ENCODE measurements at places on chromosomes 2 and 18.

- DNase-seq, result no peak
Measured at GRCh38 chr2:187405921-187406320, 42.1 kb downstream of the CALCRL start.

- no peak for DNase-seq
Measured at GRCh38 chr2:216792222-216793021, 67.4 kb downstream of the TNP1 start.

DNA sequence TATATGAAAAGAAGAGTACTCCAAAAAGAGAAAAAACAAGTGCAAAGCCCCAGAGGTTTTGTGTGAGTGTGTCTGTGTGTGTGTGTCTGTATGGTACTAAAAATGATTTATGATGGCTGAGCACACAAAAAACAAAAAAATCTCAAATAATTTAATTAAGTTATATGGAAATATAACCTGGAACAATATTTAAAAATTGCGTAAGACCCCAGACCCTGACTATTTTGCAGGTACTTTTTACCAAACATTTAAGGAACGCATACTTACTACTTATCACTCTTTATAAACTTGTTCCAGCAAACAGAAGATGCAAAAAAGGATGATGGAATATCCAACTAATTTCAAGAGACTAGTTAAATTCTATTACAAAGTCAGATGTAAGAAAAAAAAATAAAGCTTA lies 317.4 kb upstream of the KCNH7 start:
- DNase-seq, result no peak

DNA sequence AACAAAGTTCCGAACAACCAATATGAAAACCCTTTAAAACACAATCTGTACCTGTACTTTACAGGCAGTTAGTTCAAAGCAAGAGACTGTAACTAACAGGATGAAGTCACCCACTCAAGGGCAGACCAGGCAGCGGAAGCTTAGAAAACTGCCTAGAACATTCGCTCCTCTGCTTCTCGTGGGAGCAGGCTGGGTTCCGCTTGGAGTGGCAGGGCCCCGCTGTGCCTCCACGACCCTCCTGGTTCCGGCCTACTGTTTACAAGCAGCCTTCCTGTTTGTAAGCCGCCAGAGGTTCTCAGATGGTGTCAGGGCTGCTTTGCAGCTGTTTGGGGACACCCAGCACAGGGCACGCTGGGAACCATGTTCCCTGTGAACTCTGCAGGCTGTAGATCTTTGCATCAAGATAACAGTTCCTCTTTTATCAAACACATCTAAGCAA lies 31.3 kb downstream of the CIB4 start:
- DNase-seq, result no peak

GRCh38 chr2:113826346-113827285 lies 63.3 kb upstream of the ACTR3 start:
- no peak for DNase-seq

DNA sequence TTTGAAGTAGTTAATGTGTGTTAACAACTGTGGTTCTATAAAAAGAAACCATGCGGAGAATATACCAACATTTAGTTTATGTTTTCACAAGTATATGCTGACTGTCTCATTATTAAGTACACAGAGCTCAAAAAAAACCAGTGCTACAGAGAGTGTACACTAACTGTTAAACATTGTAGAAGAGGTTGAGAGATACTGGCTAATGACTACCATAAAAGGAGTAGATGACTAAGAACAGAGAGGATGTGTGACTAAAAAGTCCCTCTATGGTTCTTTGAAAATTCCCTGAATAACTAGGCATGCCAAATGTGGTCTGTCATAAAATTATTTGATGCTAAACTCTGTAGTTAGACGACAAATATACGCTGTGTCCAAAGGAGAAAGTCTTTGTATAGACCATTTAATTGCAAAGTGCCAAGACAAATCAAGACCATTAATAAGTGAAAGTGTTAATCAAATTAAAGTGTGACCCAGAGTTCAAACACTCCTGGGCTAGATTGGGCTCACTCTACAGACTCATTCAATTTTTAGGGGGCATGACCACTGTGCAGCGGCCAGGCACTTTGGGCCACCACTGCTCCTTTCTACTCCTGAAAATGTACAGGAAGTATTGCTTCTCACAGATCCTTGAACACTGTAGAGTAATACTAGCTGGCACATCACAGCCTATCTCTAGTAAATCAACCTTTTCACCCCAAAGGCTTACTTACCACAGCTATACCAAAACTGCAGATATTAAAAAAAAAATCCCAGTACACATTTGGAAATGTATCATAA lies 45.1 kb upstream of the SERTAD2 start:
- DNase-seq, result no peak

GRCh38 chr2:170847716-170848115 lies 31.0 kb downstream of the GAD1 start:
- DNase-seq, result no peak

- DNase-seq, result no peak
Measured at GRCh38 chr2:220165401-220165800, 538.0 kb downstream of the SLC4A3 start.

DNA sequence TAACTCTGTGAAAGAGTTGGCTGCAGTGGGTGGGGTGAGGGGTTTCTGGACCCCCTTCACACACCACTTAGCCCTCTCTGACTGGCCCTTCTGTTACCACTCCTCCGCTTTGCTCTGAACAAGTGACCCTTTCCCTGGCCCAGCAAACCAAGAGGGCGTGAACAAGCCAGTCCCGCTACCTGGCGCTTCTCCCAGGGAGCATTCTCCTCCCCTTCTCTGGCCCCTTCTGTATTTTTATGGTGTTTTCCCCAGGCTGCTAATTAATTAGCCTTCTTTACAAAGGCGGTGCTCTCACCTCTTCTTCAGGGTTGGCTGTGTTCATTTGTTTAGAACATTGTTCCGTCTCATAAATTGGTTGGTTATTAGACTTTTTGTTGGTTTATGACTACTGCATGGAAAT lies 180.1 kb downstream of the MGAT5 start:
- no peak for DNase-seq

DNA sequence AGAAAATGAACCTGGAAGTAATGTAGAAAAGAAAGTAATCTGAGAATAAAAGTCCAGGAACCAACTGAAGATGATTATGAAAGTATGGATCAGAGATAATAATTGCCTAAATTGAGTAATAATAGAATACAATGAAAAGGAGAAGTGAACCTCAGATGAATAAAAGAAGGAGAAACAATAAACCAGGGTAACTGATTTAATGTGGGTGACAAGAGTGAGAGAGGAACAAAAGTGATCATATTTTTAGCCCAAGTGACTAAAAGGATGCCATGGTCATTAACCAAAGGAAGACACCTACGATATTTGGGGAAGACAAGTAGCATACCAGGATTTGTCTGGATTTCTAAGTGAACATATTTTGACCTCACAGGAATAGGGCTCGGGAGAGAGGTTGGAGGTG lies 600.6 kb downstream of the RNF144A start:
- no peak for DNase-seq

DNA sequence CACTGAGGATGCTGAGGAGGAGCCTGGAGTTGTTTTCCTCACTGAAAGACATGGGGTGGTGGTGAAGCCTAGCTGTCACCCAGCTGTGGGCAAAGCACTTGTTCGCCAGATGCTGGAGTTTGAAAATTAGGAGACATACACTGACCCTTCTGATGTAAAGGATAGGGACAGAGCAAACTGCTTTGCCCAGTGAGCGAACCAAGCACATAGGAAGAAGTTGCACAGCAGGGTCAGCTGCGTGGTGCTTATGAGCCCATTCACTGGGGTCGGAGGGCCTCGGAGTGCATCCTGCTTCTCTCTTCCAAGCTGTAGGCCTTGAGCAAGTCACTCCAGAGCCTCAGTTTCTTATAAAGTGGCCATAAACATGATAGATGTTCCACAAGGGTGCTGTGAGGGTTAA lies 50.9 kb downstream of the HK2 start:
- DNase-seq, result no peak

DNA sequence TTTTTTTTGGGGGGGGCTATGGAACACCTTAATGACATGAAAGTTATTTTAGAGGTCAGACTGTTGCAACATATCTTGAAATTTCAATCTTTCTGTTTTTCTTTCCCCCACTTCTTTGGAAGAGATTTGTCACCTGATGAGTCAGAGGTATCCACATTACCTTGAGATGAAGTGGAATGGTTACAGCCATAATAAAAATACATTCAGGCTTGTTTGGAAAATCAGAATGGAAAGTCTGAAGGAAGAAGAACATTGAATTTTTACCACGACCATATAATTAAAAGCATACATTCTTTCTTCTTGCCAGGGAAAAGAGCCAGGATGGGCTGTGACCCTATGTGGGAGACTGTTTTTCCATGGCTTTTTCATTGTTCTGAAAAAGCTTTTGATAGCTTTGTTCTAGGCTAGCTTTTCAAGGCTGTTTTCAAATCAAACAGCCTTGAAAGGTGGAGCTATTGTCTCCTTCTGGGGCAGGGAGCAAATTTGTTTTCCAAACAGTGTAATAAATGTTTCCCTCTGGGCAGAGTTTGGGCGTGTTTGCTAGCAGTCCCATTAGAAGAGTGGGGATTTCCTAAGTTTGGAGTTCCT lies 2.3 kb upstream of the GTF3C3 start:
- no peak for DNase-seq

- DNase-seq, result no peak
Measured at GRCh38 chr18:22385718-22386117, 32.0 kb downstream of the CTAGE1 start.

DNA sequence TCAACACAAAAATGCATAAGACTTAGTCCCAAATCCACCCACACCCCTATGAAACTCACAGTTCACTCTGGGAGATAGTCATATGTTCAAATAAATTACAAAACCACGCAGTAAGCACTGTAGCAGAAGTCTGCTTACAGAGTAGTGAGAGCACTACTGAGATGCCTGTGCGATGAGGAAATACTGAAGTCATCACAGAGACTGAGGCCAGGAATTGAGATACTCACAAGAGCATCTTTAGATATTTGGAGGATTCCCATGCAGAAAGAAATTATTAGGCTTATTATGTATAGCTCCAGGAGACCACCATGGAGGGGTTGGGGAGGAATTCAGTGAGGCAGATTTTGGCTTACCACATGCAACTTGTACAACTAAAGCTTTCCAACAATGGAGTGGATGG lies 82.3 kb downstream of the ANTXR1 start:
- DNase-seq, result no peak

- DNase-seq, result no peak
Measured at GRCh38 chr2:106178716-106179115, 15.4 kb downstream of the UXS1 start.

- no peak for DNase-seq
Measured at GRCh38 chr2:56108806-56109205, 75.0 kb upstream of the CCDC85A start.

GRCh38 chr2:46435796-46436360 lies 43.5 kb upstream of the TMEM247 start:
- no peak for DNase-seq

- no peak for DNase-seq
Measured at GRCh38 chr2:12824351-12824777, 107.6 kb downstream of the TRIB2 start.

DNA sequence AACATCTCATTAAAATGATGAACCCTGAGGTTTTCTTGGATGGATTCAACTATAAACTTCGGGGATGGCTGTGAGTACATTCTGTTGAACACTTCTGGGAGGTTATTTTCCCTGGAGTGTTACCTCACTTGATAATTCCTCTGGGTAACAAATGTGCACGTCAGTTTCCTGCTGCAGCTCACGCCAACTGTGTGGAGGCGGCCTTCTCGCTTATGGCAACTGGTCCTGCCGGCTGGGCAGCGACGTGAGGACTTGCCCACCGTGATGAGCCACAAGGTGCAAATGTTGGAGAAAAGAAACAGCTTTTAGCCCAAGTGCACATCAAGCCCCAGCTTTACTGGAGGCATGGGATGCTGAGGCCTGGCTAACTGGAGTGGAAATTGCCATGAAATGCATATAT lies 15.9 kb downstream of the MYCN start:
- no peak for DNase-seq

DNA sequence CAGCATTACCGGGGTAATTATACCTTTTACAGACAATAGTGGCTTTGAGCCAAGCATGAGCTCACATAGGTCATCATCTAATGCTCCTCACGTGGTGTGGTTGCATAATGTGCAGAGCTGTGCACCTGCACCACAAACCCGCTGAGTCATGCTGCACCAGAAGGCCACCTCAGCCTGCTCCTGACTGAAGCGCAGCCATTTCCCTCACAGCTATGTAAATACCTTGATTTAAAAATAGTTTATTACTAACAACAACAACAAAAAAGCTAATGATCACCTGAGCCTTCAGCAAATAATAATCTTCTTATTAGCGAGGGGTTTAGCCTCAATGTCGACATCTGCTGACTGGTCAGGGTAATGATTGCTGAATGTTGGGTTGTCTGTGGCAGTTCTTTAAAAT lies 238.8 kb downstream of the MBD5 start:
- no peak for DNase-seq

DNA sequence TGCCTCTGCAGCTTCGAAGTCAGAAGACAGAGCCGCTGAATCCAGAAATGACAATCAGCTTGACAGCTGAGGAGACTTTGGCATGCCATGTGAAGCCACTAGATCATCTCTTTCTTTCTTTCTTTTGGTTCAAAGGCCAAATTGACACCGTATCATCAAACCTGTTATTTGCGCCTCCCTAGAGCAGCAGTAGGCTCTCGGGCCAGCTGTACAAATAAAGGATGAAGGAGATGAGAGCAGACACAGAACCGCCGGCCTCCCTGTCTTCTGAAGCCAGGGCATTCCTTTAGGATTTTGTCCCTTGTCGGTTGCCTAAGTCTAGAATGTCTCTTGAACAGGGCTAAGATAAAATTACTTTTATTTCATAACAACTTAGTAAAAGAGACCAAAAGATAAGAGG lies 36.8 kb downstream of the COL4A4 start:
- no peak for DNase-seq

DNA sequence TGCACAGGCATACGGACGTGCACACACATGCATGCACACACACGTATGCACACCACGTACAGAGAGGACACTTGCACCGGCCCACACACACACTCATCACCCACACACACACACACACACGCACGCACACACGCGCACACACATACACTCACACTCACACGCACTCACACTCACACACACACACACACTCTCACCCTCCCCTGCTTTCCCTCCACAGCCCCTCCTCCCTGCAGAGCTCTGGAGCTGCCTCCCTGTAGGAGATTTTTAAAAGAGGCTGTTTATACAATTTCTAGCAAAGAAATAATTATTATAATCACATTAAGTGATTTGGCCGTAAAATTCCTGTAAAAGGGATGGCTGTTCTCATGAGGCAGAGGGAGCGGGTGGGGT lies 36.5 kb upstream of the SNED1 start:
- DNase-seq, result no peak

- no peak for DNase-seq
Measured at GRCh38 chr2:39202639-39203369, 41.0 kb downstream of the CDKL4 start.

GRCh38 chr18:63590966-63591695 lies 4.0 kb downstream of the SERPINB13 start:
- DNase-seq, result no peak

DNA sequence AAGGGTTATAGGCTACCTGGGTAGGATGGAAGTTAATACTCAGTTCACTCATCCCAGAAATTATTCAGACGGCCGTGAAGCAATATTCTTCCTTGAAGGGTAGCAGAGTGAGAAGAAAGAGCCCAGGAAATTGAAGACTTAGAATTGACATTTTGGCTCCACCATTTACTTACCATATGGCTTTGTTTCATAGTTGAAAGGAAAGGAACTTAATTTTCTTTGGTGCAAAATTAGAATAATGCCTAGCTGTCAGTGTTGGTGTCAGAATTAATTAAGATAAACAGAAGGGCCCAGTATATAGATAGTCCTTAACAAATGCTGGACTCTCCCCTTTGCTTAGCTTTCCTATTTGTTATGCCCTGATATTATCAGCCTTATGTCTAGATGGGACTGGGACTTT lies 263.2 kb downstream of the KCNJ3 start:
- DNase-seq, result no peak
